ENCODE measurements at places on chromosomes 2 and 18.

DNA sequence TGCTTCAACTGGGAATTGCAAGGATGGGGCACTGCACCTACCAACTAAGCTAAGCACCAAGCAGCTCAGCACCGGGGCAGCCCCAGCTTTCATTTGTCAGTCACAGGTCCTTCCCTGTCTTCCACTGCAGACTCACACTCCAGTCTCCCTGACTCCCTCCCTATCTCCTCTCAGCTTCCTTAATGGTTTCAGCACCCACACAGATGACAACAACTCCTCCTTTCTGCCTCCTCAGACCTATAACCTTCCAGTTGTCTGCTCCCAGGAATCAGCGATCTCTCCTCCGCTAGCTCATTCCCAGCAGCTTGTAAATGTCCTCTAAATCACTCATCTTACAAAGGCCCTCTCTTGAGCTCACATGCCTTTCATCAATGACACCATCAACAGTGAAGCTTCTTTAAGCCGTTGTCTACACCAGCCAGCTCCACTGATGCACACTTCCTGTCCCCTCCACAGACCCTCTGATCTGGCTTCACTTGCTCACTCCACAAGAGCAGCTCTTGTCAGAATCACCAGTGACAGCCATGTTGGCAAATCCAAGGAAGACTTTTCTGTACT is 32.1 kb downstream of the CLASP1 start:
- DNase-seq = no peak

GRCh38 chr2:107242811-107243210 is 356.8 kb upstream of the ST6GAL2 start:
- no peak for DNase-seq

- DNase-seq = no peak
These were observed 195.0 kb downstream of the BCL11A start for GRCh38 chr2:60358476-60358875.

DNA sequence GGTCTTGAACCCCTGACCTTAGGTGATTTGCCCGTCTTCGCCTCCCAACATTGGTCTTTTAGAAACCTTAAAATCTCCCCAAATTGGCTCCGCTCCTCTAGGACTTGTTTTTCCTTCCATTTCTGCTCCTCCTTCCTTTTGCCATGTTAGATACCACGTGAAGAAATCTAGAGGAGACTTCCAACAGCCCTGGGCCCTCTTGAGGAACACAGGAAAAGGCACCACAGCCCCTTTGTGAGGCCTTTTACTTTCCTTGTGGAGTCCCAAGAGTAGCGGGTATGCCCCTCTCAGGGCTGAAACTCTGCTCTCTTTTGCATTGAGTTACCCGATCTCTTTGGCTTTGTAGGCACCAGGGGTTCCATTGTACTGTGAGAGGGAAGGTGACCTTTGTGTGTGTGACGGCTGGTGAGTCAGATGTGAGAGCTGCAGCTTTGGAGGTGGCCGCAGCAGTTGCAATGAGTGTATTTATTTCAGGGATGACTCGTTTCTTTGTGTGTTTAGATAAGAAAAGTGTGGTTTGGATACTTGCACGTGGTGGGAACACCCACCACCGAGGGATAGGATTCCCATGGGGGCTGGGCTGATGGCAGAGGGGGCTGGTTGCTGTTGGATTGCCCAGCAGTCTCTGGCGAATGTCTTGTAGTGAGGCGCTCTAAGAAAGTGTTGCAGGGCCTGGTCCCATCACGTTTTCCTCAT is 218.4 kb upstream of the HS6ST1 start:
- no peak for DNase-seq

GRCh38 chr2:120277505-120278205 is 25.0 kb downstream of the RALB start:
- no peak for DNase-seq

DNA sequence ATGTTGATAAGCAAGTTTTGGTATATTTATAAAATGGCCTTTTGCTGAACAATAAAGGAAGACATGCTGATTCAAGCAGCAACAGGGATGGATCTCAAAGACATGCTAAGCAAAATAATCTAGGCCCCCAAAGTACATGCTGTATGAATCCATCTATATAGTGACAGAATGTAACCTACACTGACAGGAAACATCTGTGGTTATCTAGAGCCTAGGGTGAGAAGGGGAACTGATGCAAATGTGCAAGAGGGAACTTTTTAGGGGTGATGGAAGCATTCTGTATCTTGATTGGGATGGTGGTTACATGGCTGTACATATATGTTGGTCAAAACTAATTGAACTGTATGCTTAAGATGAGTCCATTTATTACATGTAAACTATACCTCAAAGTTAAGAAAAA is 24.2 kb downstream of the CNRIP1 start:
- no peak for DNase-seq

DNA sequence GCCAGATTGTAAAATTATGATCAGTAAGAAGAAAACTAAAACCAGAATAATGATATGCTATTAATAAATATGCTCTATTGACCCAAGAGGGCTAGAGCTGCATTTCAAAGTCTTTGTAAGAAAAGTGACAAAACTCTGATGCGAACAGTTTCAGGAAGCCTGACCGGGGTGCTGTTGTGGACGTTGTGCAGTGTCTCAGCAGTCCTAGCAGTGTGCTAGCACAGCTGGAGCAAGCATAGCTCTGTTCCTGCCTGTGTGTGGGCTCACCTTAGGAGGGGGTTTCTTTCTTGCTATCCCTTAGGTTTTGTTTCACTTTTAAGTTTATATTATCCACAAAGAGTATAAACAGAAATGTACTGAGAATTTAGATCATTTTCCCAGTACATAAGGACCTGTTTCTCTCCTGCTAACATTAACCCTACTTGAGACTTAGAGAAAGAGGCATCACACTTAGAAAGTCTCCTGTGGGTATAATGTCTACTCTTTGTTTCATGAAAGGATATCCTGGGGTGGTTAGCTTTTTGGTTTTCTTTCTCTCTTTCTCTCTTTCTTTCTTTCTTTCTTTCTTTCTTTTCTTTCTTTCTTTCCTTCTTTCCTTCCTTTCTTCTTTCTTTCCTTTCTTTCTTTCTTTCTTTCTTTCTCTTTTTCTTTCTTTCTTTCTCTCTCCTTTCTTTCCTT is 124.5 kb downstream of the TMEM182 start:
- no peak for DNase-seq

- no peak for DNase-seq
These were observed 23.4 kb downstream of the EIF4E2 start for GRCh38 chr2:232573771-232574435.

DNA sequence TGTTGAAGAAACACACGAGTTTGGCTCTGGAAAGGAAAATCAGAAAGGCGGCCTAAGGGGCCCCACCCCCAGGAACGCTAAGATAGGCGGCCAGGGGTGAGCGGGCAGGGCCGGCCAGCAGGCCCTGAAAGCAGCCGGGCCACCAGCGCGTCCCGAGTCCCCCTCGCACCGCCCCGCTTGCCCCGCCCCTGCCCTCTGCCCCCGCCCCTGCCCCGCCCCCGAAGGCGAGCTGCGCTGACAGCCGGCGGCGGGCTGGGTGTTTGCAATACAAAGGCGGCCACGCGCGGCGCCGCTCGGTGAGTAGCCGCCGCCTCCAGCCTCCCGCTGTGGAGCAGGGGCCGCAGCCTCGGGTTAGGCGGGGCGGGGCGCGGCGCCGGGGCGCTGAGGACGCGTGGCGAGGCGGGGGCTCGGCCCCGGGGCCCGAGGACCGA is at the start of gene LPIN1:
LPIN1 (plus strand) TSS at position 257 of the 431 bp plus-strand sequence. CDS start 18,910 bp downstream, outside the sequence.
- peak; percentile 88 for DNase-seq

DNA sequence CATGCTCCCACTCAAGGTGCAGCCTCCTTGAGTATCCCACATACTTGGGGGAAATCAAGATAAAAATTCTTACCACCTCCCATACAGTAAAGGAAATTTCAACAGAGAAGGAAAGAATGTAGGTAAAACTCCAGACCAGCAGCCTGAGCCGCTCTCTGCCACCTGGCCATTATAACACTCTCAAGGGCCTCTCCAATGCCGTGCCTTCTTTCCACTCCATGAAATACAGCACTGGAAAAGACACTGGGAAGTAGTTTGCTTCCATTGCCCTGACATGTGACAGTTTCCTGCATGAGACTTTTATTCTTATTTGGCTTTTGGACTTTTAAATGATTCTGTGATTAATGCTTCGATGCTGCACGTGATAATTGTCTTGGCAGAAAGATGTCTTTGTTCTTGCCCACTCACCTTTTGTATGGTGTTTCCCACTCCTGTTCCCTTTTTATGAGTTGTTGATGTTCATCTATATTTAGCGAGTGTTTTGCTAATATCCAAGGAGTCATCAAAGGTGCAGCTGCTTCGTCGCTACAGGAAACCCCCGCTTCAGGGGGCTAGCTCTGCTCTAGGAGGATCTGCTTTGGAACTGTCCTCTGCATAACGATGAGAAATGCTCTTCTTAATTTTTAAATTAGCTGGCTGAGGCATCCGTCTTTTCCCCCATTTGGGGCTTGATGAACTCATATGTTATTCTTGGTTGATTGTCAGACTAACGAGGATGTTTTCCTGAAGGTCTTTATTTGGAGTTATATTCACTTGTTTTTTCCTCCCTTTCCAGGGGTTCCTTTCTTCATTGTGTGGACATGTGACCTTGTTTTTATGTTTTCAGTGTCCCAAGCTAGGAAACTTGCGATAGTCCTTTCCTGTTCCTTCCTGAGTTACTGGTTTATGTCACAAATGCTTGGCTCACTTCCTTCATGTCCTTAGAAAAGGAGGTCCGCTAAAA is 179.4 kb downstream of the TXNL1 start:
- no peak for DNase-seq

GRCh38 chr2:45276914-45277313 is 267.7 kb upstream of the SIX2 start:
- no peak for DNase-seq

DNA sequence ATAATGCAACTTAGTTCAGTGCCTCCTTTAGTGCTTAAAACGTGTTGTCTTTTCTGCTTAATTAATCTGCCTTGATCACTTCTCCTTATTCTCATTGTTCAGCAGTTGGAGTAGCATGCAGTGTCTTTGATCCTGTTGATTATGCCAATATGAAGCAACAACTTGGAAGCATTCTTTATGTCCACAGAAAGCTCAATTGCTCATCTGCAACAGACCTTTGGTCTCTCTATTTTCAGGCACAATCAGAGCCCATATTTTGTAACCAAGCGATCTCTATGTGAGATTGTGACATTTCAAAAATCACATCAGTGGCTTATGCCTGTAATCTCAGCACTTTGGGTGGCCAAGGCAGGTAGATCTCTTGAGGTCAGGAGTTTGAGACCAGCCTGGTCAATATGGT is 217.3 kb downstream of the NYAP2 start:
- no peak for DNase-seq

- DNase-seq = no peak
These were observed 100.1 kb downstream of the THADA start for GRCh38 chr2:43495727-43496126.

GRCh38 chr18:67582488-67582887 is 66.0 kb upstream of the DSEL start:
- no peak for DNase-seq

DNA sequence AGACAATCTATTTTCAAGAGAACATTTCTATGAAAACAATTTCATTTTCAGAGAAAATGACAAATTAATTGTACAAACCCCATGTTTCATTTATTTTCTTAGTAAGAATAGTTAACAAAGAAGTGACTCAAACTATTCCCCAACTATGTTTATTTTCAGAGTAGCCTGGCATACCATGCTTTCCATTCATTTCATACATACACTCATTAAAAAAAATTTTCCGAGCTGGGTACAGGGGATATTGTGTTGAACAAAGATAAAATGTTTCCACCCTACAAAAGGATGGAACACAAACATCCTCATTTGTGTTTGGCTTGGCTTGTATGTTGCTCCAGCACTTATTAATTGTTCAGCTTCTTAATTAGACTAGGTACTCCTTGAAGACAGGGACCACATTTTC is 331.4 kb downstream of the EXOC6B start:
- no peak for DNase-seq

DNA sequence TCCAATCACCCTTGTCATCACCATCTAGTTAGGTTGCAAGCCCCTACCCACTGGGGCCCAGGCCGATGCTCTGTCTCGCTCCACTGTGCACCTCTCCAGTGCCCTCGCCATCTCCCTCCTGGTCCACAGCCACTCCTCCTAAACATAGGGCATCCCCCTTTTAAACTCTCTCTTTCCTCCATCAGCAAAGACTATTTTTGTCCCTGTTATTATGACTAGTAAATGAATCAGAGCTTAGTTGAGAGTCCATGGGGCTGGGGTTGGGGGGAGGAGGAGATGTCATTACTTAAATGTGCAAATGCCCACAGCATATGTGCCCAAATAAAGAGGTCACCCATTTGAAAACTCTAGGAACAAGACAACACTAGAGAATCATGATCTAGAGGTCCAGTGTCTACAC is 167.4 kb downstream of the TRABD2A start:
- DNase-seq = no peak

DNA sequence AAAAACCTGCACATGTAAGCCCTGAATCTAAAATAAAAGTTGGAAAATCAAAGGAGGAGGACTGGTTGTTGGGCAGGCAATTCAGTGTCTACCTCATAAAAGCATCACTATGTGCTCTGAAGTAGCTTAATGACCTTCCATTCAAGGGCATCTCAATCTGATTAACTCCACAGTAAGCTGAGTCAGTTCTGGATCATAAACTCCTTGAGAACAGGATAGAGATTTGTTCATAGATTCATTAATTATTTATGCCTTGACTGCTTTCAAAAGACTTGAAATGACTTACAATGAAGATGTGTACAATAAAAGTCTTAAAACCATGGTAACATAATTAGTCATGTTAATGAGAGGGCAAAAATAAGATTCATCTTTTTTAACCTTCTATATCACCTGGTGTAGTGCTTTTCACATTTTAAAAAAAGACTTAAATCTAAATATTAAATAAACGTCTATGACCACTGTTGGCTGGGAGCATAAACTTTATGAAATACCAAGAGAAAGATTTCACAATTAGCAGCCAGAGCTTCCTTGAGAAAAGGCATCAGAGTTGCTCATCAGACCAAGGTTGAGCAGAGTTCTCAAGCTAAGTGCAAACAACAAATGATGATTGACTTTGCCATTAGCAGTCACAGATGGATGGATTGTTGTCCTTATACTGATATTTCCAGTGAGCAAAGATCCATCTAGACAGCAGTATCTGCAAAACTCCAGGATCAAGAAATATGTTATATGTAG is 237.3 kb upstream of the THUMPD2 start:
- DNase-seq = no peak

- no peak for DNase-seq
These were observed 140.7 kb downstream of the RNF144A start for GRCh38 chr2:7057865-7058400.

- no peak for DNase-seq
These were observed 269.8 kb downstream of the TNS1 start for GRCh38 chr2:217732992-217733391.

GRCh38 chr2:40937284-40937683 is 485.4 kb upstream of the SLC8A1 start:
- DNase-seq = no peak

GRCh38 chr2:20153131-20153851 is 71.6 kb downstream of the SDC1 start:
- no peak for DNase-seq
